ENCODE measurements at places on chromosomes 11 and 22. TPM values are rescaled to one million over a fixed set of nuclear protein-coding genes. Genes with fewer than 3 reads are reported as not detected.

Gene HYLS1
- total RNA-seq, result 13.6 TPM

Gene SLC3A2
- total RNA-seq, result 1,022 TPM

Gene ACR
- total RNA-seq, result 0.11 TPM

Gene NXPE4
- not detected for total RNA-seq

Gene OR8D4
- not detected for total RNA-seq

Gene SPINDOC
- 46.7 TPM for total RNA-seq

Gene GAL
- 17.0 TPM for total RNA-seq

Gene APOL5
- not detected for total RNA-seq

Gene SCGB1A1
- not detected for total RNA-seq

Gene PIWIL4
- total RNA-seq, result 0.39 TPM

Gene OR5I1
- not detected for total RNA-seq

Gene FAU
- total RNA-seq, result 1,065 TPM
